ENCODE measurements at places on chromosomes 6 and 20.
A peak's percentile ranks its signal among the peaks of the same experiment; 100 is the strongest.

DNA sequence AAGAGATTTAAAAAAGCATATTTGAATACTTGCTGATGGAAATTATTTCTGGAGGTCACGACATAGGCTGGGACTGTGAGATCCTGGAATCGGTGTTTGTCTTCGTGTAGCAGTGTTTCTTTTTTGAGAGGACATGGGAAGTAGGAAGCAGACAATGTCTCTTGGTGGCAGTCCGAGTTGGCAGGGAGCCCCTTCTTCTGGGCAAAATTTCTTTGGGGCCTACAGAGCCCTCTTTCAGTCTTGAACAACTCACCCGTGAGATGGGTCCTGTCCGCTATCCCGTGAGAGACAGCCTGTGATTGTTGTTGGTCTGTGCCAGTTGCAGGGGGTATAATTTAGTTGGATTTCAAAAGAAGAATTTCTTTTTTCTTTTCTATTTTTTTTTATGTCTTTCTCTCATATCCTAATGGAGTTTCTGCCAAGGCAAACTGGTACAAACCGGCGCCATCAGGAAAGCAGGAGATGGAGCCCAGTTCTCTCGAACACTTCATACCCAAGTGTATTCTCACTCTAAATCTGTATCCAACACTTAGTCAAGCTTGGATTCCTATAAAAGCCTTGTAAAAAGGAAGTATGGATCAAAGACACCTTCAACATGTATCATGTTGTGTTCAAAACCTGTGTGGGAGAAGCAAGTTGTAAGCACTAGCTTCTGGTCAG lies 785.1 kb downstream of the MAFB start:
- DNase-seq, result no peak

DNA sequence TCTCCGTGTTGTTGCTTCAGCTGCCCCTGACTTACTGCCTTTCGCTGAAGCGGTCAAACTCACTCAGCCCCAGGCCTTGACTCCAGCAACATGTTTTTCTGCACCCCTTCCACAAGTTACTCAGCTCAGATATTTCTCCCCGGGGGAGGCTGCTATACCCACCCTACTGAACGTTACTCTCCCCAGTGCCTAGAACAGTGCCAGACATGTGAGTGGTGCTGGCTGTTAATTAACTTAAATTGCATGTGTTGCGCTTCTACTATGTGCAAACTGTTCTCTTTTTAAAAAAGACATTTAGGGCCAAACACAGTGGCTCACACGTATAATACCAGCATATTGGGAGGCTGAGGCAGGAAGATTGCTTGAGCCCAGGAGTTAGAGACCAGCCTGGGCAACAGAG lies 41.2 kb upstream of the DOK5 start:
- no peak for DNase-seq

DNA sequence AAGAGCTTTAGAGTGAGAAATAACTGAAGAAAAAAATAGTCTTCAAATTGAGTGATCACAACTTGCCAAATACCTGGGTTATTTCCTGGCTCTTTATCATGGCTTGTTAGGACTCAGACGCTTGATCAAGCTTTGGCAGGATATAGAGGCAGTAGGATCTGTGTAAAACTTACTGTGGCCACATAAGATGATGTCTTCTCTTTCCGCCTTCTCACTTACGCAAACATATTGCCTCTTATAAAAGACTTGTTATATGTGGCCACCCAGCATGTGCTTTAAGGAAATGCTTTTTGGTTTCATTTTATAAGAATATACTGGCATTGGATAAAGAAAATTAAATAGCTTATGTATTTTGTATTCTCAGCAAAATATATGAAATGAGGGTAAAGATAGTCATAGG lies 101.8 kb upstream of the AKIRIN2 start:
- DNase-seq, result no peak

DNA sequence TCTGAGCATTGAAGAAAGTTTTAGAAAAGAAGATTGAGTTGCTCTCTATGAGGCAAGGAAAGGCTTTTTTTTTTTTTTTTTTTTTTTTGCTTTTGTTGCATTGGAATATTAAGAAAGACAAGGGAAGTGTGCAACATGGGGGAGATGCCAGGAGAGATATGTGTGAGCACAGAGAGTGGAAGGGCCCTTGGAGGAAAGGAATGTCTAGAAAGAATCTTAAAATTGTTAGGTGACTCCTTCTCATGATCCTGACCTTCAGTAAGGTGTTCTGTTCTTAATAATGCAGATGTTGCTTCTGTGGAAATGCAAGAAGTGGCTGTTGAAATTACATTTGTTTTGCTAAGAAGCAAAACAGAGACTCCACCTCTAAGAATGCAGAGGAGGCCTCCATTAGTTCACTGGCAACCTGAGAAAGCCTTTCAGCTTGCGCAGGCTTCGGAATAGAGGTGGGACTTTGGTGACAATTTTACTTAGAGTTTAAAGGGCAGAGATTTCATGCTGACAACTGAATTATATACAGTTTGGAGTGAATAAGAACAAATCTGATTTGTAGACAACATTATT lies 118.0 kb upstream of the ASCC3 start:
- DNase-seq, result no peak

- DNase-seq, result no peak
Observed at GRCh38 chr6:93304505-93304904, 114.9 kb downstream of the EPHA7 start.

GRCh38 chr6:132425176-132425575 lies 23.9 kb upstream of the MOXD1 start:
- no peak for DNase-seq

GRCh38 chr6:13813026-13813425 lies 1.3 kb downstream of the MCUR1 start:
- peak; percentile 30 for DNase-seq

DNA sequence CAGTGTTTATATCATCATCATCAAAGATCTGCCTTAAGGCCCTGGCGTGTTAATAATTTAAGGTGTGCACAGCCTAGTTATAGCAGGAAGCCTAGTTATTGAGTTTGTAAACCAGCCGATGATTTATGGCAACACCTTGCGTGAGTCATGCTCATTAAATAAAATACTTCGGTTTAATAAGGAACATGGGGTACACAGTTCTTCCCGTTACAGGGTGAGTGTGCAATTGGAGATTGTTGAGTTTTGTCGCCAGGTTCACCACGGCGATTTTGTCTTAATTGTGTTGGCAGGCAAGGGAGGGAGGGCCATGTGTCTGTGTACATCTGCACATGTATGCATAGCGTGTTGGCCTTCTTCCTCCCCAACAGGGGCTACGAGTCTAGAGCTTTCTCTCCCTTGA lies 104.0 kb downstream of the TFAP2A start:
- DNase-seq, result no peak

GRCh38 chr20:10521068-10521831 lies 86.1 kb downstream of the SLX4IP start:
- no peak for DNase-seq

DNA sequence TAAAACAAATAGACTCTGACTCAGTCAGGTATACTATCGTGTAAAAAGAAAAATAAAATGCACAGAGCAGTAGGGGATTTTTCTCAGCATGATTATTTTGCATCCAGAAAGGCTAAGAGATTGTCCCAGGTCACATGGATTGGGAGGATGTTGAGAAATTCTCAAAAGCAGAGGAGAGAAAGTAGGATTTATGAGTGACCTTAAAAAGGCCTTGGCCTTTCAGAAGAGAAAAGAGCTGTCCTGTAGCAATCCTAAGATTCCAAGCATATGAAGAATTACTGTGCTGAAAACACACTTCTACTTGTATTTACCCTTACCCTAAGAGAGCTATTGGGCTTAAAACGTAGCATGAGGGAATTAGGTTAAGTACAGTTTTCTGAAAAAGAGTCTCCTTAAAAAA lies 149.7 kb upstream of the ENPP5 start:
- DNase-seq, result no peak

DNA sequence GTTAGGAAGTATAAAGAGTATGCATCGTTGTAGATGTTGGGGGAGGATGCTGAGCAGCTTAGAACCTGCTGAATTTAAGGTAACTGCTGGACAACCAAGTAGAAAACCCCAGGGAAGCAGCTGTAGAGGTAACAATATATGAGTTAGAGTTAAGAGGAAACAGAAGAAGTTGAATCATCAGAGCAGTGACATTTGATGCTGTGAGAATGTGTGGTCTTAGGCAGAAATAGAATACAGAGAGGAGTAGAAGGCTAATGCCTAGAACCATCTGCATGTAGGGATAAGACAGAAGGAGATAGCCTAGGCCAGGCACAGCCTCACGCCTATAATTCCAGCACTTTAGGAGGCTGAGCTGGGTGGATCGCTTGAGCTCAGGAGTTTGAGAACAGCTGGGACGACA lies 22.6 kb upstream of the DYNLRB1 start:
- no peak for DNase-seq

DNA sequence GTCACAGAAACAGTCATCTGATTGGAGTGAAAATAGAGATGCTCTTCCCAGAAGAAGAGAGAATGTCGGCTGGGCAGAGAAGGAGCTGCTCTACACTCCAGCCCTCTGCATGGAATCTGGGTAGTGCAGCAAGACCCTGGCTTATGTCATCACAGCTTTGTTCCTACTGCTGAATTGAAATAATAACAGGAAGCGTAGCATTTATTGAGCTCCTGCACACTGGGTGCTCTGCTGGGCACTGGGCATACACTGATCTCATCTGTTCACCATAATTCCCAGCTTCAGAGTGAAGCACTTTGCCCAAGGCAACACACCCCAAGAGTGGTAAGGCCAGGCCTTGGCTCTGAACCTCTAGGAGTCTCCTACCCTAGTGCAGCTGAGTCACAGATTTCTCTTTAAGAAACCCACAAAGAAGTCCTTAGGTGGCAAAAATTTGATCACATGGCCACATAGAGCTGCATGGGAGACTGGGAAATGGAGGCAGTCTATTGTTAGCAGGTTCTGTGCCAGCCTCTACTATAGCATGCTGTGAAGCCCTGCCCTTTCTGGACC lies 3.9 kb upstream of the SDCBP2 start:
- DNase-seq, result no peak

- DNase-seq, result no peak
Observed at GRCh38 chr6:137696765-137697164, 170.3 kb upstream of the TNFAIP3 start.

DNA sequence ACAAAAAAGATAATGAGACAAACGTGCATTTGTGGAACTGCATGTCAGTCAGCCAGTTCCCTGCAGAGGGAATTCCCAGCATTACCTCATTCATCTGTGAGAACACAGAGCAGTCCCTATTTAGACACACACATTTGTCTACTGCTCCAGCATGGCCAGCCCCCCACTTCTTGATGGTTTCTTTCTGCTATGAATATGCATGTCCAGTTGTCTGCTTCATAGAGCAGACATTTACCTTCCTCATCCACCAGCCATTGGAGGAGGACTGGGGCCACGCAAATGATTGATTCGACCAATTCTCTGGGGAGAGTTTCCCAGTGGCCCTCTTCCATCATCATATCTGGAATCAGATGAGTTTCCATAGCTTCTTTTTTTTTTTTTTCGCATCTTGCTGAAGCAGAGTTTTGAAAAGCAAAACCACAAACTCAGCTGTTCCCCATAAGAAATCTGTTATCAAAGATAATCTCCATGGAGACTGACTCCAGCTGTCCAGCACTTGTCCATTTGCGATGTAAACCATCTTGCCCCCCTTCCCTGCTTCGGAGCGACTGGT lies 11.8 kb downstream of the ENPP1 start:
- DNase-seq, result no peak

GRCh38 chr6:100353276-100354015 lies 111.3 kb downstream of the SIM1 start:
- DNase-seq, result no peak

GRCh38 chr6:43948527-43949485 lies 178.4 kb downstream of the MRPL14 start:
- DNase-seq, result no peak

- DNase-seq, result no peak
Observed at GRCh38 chr20:32877507-32877906, 18.8 kb downstream of the EFCAB8 start.

- no peak for DNase-seq
Observed at GRCh38 chr6:150745896-150746295, 119.6 kb upstream of the MTHFD1L start.

GRCh38 chr6:13877051-13877450 lies 47.7 kb upstream of the RNF182 start:
- no peak for DNase-seq

- peak; percentile 57 for DNase-seq
Observed at GRCh38 chr6:25991785-25992412, 29.3 kb downstream of the TRIM38 start.

DNA sequence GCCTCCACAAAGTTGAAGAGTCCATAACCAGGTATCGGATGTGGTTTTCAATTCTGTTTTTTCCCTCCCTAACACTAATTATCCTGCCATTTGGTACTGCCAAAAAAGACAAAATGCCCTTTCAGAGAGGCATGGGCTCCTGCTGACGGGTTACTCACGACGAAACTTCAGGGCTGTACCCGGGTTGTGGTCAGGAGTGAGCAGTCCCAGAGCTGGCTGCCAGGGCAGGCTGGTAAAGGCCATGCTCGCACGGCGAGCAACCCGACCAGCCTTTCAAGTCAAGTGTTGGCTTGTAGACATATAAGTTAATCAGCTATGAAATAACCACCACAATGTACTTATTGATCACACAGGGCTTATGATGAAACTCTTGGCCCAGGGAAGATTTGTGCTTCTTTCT lies 152.5 kb downstream of the FOXC1 start:
- DNase-seq, result no peak

GRCh38 chr6:104527761-104528415 lies 331.8 kb downstream of the HACE1 start:
- no peak for DNase-seq

- peak; percentile 58 for DNase-seq
Observed at GRCh38 chr6:3455147-3455568, 1.7 kb downstream of the SLC22A23 start.

- DNase-seq, result peak; percentile 98
Observed at GRCh38 chr6:166308769-166309589, 787 bp upstream of the PRR18 start.

- no peak for DNase-seq
Observed at GRCh38 chr6:155882527-155883333, 427.1 kb upstream of the NOX3 start.

DNA sequence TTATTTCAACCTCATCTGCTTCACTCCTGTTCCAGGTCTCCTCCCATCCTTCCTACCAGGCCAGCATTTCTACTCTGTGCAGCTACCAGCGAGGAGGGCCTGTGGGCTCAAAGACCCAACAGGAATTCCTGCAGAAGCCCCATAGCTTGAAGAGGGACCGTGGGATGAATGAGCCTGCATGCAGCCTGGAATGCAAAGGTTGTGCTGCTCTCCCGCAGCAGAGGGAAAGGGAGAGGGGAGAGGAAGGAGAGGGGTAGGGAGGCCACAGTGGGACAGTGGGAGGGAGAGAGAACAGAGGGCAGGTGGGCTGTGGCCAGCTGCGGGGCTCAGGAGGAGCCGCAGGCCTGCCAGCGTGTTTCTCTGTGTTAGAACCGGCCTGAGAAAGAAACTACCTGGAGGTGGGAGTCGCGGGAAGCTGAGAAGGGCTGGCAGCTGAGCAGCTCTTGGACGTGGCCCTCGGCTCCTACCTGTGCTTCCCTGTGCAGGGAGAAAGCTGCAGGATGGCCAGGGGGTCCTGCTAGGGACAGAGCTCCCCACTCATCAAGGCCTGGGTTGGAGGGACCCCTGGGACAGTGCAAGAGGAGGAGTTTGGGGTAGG lies 66.1 kb upstream of the MLN start:
- no peak for DNase-seq

DNA sequence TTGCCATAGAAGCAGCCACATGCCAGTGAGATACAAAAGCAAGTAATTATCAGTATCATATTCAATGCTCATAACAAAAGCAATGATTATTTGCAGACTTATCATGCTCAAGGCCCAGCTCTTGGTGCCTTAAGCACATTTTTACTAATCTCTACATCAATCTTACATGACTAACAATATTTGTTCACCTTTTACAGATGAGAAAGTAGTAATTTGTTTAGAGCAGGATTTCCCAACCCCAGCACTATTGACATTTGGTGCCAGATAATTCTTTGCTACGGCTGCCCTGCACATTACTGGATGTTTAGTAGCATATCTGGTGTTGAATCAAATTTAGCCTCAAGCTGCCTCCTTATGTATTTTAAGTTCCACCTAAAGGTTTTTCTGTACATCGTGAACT lies 19.0 kb upstream of the DOK5 start:
- DNase-seq, result no peak

Measured in NCI-H1417 (cell line).